ENCODE measurements at places on chromosomes 16 and 17.

DNA sequence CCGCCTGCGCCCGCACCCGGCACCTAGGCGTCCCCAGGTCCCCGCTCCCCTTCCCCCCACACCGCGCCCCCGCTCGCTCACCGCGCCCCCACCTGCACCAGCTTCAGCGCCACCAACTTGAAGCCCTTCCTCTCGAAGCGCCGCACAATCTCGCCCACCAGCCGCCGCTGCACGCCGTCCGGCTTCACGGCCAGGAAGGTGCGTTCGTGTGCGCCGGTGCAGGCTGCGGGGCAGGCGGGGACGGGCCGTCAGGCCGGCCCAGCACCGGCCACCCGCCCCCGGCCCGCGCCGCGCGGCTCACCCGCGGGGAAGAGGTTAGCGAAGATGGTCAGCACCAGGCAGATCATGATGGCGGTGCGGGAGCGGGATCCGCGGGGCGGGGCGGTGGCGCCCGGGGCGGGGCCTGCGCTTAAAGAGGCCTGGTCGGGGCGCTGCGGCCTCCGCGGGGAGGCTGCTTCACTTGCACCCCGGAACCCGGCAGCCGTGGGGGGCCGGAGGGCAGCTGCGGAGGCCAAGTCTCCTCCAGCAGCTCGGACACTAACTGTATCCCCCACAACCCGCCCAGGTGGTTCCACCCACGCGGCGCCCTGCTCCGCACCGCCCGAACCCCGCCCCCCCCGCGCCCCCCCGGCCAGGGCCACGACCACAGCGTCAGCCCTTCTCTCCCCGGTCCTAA, at the start of gene NME3:
NME3 (minus strand) TSS at position 356 of the 676 bp plus-strand sequence; CDS start at position 347, 9 bp downstream.
- peak; percentile 87 for DNase-seq

GRCh38 chr17:19271780-19272357, 34.7 kb downstream of the EPN2 start:
- no peak for DNase-seq

DNA sequence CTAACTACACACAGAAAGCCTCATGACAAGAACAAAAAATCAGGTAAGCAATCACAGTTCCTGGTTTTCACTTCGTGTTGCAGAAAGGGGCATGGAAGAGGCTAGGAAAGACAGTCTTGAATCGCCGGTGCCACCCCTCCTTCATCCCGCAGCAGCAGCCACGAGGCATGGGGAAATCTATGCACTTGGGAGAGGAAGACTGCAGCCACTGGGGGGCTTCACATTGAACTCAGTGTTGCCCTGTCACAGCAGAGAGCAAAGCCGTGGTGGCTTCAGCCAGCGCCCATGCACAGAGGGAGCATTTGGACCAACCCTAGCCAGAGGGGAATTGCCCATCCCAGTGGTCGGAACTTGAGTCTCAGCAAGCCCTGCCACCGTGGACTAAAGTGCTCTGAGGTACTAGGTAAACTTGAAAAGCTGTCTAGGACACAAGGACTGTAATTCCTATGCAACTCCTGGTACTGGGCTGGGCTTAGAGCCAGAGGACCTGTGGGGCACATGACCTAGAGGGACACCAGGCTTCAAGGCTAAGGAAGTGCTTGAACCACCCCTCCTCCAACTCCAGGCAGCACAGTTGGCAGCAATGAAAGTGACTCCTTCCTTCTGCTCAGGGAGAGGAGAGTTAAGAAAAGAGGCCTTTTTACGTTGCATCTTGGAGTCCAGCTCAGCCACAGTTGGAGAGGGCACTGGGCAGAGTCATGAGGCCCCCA, 35.2 kb upstream of the ATP2C2 start:
- DNase-seq, result no peak

- DNase-seq, result no peak
These were observed 13.9 kb downstream of the SLC25A10 start for GRCh38 chr17:81726004-81726403.

DNA sequence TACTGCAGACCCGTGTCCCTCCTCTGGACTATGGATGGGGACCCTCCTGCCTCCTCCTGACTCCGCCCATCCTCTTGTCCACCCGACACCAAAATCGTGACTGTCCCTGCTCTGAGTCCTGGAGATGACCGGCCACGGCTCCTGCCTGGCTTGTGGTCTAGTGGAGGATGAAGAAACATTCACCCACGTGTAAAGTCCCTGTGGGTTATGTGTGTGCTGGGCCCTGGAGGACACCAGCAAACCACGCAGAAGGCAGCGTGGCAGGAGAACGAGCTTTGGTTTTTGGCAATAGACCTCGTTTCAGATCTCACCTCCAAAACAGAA, 11.9 kb downstream of the SPNS2 start:
- no peak for DNase-seq

GRCh38 chr17:21132428-21132827, 5.7 kb downstream of the DHRS7B start:
- DNase-seq, result no peak

DNA sequence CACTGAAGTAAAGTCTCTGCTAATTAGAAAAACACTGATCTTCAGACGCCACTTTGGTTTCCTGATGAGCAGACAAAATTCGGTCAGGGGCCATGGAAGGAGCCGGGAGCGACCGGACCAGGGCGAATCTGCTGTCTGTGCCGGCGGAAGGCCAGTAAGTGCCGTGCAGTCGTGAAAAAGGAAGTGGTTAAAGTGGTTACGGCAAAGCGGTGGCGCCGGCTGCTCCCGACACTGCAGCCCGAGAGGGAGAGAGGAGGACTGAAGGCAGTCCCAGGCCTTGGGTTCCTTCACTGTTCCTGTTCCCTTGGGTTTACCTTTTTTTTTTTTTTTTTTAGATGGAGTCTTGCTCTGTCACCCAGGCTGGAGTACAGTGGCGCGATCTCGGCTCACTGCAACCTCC, 17.3 kb upstream of the HEXD start:
- DNase-seq, result peak; percentile 66

DNA sequence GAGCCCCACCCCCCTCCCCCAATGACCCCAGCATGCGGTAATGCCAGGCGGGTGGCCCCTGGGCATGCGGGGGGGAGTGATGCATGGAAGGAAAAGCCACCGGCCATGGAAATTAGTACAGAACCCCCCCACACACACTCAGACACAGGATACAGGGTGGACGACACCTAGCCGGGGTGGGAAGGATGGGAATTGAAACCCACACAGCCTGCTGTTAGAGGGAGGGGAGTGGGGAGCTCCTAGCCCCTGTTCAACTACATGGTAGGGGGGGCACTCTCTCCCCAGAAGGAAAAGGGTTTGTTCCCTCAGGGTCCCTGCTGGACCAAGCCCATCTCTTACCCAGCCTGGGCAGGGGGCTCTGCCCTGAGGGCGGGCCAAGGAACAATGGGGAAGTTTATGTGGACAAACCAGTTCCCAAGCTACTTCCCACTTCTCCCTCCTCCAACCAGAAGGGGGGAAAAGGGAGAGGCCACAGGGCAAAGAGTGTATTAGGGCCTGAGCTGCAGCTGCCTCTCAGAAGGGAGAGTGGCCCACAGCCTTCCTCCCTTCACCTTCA, 5.2 kb downstream of the TMUB2 start:
- DNase-seq, result no peak

GRCh38 chr16:2498531-2499253, 15.1 kb upstream of the ATP6V0C start:
- DNase-seq, result no peak

- DNase-seq, result no peak
These were observed 4.0 kb downstream of the WBP2 start for GRCh38 chr17:75850928-75851692.

DNA sequence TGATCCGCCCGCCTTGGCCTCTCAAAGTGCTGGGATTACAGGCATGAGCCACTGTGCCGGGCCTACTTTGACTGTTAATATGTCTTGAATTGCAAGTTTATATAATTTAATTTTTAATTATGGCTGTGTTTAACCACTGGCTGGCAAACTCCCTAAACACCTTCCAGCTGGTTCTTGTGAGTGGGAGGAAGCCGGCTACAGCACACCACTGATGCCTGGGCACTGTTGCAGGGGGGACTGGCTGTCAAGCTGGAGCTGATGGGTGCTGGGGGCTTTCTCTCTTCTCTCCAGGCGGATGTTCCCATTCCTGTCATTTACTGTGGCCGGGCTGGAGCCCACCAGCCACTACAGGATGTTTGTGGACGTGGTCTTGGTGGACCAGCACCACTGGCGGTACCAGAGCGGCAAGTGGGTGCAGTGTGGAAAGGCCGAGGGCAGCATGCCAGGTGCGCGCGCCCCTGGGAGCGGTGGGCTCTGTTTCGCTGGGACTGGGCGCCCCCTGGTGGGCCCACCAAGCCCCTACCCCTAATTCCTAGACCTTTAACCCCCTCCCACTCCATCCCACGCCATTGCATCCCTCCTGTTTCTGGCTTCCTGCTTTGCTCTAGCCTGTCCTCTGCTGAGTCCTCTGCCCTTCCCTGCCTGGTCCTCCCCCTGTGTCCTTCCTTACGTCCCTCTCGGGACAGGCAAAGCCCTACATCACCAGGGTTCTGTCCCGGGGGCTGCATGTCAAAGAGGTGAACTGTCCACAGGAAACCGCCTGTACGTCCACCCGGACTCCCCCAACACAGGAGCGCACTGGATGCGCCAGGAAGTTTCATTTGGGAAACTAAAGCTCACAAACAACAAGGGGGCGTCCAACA, 9.5 kb downstream of the TBX21 start:
- peak; percentile 56 for DNase-seq

- no peak for DNase-seq
These were observed 26.9 kb upstream of the SLC38A8 start for GRCh38 chr16:84069540-84069939.

- peak; percentile 86 for DNase-seq
These were observed 16.0 kb upstream of the LHX1 start for GRCh38 chr17:36921095-36921851.

- peak; percentile 51 for DNase-seq
These were observed 11.8 kb upstream of the SLFN13 start for GRCh38 chr17:35460354-35460851.

GRCh38 chr16:78749745-78750268, 650.4 kb downstream of the WWOX start:
- no peak for DNase-seq

- peak; percentile 48 for DNase-seq
These were observed 5.4 kb upstream of the SLC5A2 start for GRCh38 chr16:31477220-31478216.

- DNase-seq, result no peak
These were observed 3.3 kb downstream of the ATPAF2 start for GRCh38 chr17:18035704-18036103.

DNA sequence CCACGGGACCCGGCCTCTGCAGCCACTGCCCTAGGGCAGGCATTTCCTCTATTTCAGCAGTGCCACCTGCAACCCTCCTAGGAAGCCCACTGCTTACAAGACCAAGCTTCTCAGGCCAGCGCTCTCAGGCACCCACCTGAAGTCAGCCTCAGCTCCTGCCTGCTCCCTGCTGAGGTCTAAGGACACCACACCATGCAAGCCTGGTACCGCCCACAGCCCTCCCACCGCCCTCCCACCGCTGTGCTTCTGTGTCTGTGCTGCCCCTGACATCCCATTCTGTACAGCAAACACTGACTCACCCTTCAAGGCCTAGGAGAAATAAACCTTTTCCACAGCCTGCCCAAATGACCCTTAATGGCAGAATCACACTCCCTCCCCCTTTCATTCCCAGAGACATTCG, 6.3 kb downstream of the CLUH start:
- DNase-seq, result no peak

GRCh38 chr16:54817940-54818574, 112.6 kb upstream of the IRX5 start:
- no peak for DNase-seq

GRCh38 chr16:63581570-63581969, 1540.3 kb downstream of the CDH11 start:
- no peak for DNase-seq

DNA sequence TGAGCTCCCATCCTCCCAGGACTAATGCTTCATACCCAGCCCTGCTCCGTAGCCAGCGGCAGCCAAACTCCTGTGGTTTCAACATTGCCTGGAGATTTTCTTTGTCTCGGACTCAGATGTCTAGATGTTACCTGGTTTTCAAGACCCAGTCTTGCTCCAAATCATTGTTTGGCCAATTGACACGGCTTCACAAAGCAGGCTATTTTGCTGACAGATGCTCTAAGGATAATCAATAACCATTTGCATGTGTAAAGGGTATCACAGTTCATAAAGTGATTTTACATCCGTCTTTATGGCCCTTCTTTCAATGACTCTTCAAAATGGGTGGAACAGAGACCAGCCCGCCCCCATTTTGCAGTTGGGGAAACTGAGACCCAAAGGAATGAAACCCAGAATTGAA, 153.4 kb downstream of the SALL1 start:
- DNase-seq, result no peak

- peak; percentile 88 for DNase-seq
These were observed 16.5 kb downstream of the CCDC102A start for GRCh38 chr16:57519796-57520360.

GRCh38 chr16:70393662-70394061, 45.2 kb downstream of the ST3GAL2 start:
- DNase-seq, result no peak

DNA sequence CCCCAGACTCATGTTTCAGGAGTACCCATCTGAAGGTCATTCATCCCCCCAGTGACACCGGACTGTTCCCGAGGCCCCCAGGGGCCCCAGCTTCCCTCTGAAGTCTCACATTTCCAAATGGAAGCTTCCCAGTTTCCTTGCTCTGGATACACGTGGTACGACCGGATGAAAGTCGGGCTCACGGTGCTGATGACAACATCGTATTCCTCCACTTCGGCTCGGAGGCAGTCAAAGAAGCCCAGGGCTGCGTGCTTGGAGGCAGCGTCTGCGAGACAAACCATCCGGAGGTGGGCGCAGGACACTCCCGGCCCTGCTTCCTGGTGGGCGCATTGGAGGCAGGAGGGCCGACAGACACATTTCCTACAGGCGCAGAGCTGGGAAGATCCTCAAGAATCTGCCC, 18.7 kb downstream of the DHRS7C start:
- DNase-seq, result no peak

GRCh38 chr16:87930456-87930855, 5.9 kb downstream of the CA5A start:
- DNase-seq, result no peak

DNA sequence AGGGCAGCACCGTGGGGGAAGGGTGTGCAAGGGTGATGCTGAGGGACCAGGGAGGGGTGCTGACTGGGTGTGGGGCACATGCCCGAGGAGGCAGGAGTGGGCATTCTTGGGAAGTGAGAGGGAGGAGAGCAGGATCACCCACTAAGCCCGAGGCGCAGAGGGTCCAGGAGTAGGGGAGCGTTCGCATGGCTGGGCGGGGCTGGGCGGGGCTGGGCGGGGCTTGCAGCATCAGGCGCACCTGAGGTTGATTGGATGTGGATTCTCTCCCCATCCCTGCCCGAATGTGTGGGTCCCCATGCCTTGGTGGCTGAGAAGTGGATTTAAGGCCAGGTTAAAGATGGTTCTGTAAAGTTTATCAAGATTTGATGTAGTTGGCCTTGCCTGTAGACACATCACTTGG, 14.2 kb downstream of the BANP start:
- no peak for DNase-seq

DNA sequence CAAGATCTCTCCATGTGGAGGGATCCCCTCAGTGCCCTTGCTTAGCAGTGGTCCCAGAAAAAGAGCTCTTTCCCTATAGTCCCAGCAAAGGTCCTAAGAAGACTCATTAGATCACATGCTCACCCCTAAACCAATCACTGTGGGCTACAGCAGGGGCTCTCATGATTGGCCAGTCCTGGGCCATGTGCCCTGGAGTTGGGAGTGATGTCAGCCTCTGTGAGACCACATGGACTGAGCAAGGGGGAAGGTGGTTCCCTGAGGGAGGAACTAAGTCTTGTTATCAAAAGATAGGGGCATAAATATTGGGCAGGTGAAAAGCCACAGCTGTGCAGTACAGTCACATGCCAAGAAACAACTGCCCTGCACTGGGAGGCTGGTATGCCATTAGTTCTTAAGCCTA, 51.3 kb downstream of the SCNN1B start:
- no peak for DNase-seq
